Common myeloid progenitor, CD34-positive (primary cell): ENCODE measurements at places on chromosomes 12 and 14.

DNA sequence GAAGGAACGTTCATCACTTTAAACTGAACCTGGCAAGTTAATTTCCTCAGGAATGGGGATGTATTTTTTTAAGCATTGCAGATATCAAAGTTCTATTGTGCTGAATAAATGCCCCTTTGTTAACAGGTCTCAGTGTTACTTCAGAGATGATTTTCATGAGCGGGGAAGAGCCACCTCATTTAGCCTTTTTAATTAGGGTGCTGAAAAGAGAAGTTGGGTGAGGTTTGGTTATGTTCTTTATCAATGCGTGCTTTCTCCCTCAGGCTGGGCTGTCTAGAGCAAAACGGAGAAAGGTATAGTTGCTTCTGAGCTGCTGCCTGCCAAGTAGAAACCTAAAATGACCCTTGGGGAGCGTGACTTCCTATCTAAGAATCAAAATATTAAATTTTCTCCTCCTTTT, 8.0 kb upstream of the HIP1R start:
- no peak for DNase-seq

GRCh38 chr12:25328072-25328712, 77.5 kb upstream of the KRAS start:
- no peak for DNase-seq

- no peak for DNase-seq
Measured at GRCh38 chr14:71754422-71755095, 177.7 kb upstream of the RGS6 start.

- no peak for DNase-seq
Measured at GRCh38 chr12:104182144-104182543, 33.4 kb upstream of the TXNRD1 start.
